Cardiac atrium fibroblast (primary cell): ENCODE measurements at places on chromosomes 13 and 19. TPM values are rescaled to one million over a fixed set of nuclear protein-coding genes. Genes with fewer than 3 reads are reported as not detected.

The CBY2 gene
- not detected in 2 replicates for total RNA-seq

The ACER1 gene
- not detected in 2 replicates for total RNA-seq

The HIF3A gene
- total RNA-seq = 18.8 and 20.4 TPM in 2 replicates

The TINCR gene
- under 0.01 TPM in 1 of 2 replicates, not detected in the other for total RNA-seq

The RNU6-9 gene
- total RNA-seq = not detected in 2 replicates

The SLAIN1 gene
- total RNA-seq = 0.65 TPM in 1 of 2 replicates, not detected in the other

The CERS1 gene
- total RNA-seq = 1.6 and 3.6 TPM in 2 replicates

The HS6ST3 gene
- not detected in 2 replicates for total RNA-seq

The PRR20C gene
- not detected in 2 replicates for total RNA-seq

The FGF9 gene
- total RNA-seq = not detected in 2 replicates

The XPO4 gene
- total RNA-seq = 8.7 and 12.0 TPM in 2 replicates

The APOC1 gene
- total RNA-seq = 14.9 and 38.3 TPM in 2 replicates

The MAB21L1 gene
- total RNA-seq = 0.32 and 1.4 TPM in 2 replicates

The PRSS57 gene
- total RNA-seq = not detected in 2 replicates

The DDX49 gene
- 59.0 and 80.2 TPM in 2 replicates for total RNA-seq

The ZNF221 gene
- total RNA-seq = 2.7 and 7.5 TPM in 2 replicates

The SLC8A2 gene
- total RNA-seq = under 0.01 and 0.32 TPM in 2 replicates

The PLK5 gene
- total RNA-seq = not detected in 2 replicates

The SYNE4 gene
- total RNA-seq = not detected in 2 replicates

The KL gene
- not detected in 2 replicates for total RNA-seq

The PLVAP gene
- total RNA-seq = 1.1 and 3.6 TPM in 2 replicates

The CLDND2 gene
- not detected in 2 replicates for total RNA-seq
